ENCODE measurements at places on chromosomes 5 and 9.

DNA sequence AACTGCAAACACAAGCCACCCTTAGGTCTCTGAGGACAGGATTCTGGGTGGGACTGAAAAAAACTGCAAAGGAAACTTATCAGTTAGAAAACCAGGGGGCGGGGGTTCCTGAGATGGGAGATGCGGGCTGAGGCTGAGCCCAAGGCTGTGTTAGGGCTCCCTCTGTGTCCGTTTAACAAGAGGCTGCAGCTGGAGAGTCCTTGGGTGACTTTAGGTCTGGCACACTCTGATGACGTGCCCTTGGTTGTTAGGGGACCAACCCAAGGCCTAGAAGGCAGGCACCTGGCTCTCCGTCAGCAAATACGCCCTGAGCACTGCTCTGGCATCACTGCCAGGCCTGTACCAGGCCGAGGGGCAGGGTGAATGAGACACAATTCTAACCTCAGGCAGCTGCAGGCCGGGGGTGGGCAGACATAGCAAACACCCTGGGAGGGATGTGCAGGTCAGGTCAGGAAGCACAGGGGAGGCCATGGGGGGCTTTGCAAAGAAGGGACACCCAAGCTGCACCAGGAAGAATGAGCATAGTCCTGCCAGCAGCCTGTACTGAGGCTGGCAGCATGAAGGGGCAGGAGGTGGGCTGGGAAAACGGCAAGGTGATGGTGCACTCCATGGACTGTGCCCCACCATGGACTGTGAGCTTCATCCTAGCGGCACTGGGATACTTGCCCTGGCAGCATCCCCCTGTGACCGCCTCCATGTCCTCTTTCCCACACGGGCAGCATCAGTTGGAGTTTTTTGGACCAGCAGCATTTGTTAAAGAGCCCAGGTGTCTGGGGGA lies 137.9 kb downstream of the GABBR2 start:
- no peak for DNase-seq

DNA sequence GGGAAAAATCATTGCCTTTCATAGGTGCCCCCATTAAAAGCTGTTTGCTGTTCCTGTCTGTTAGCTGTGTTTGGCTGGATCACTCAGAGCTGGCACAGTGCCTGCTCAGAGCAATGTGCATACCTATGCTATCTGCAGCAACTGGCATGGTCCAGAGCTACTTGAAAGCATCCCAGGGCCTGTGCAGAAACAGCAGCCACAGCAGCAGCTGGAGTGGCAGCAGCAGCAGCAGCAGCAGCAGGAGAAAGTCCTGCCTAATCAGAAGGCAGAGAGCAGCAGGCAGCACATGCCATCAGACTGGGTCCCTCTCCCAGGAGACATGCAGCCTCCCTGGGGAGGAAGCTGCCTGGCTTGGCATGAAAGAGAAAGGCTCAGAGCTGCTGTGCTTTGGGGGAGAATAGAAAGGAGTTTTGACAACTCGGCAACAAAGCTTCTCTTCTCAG lies 243.8 kb upstream of the WWC1 start:
- no peak for DNase-seq

- no peak for DNase-seq
Observed at GRCh38 chr5:118327389-118327788, 661.0 kb downstream of the DTWD2 start.

GRCh38 chr9:30967476-30967875 lies 1417.0 kb upstream of the ACO1 start:
- DNase-seq = no peak

- DNase-seq = no peak
Observed at GRCh38 chr9:19922476-19923118, 133.8 kb upstream of the SLC24A2 start.
